Right lobe of liver (tissue), 6 donors: ENCODE measurements at places on chromosomes 4 and X. TPM values are rescaled to one million over a fixed set of nuclear protein-coding genes. Genes with fewer than 3 reads are reported as not detected.

Gene SSX4B
- not detected for total RNA-seq

GRCh38 chr4:157217708-157218107 is 2.8 kb upstream of the GRIA2 start:
- DNase-seq, result no peak
- no peak overlapping the region for H3K27ac ChIP-seq
- no peaks in the 10 kb centered on the region for H3K4me1 ChIP-seq
- no peaks in the 10 kb centered on the region for H3K36me3 ChIP-seq

GRCh38 chr4:137181293-137181899 is 350.9 kb downstream of the PCDH18 start:
- H3K4me3 ChIP-seq, result no peak overlapping the region
- no peaks in the 10 kb centered on the region for H3K4me1 ChIP-seq
- H3K36me3 ChIP-seq, result no peaks in the 10 kb centered on the region
- no peak overlapping the region for H3K27ac ChIP-seq
- no peaks in the 10 kb centered on the region for H3K27me3 ChIP-seq

GRCh38 chrX:15895334-15895733 is 40.7 kb upstream of the AP1S2 start:
- no peaks in the 10 kb centered on the region for H3K36me3 ChIP-seq
- no peak overlapping the region for H3K4me3 ChIP-seq
- no peaks in the 10 kb centered on the region for H3K27me3 ChIP-seq
- H3K4me1 ChIP-seq, result no peaks in the 10 kb centered on the region
- no peak for DNase-seq
- H3K27ac ChIP-seq, result no peak overlapping the region
